Activated CD4-positive, alpha-beta T cell treated with anti-CD3 and anti-CD28 coated beads, Interleukin-2, Interleukin-6, amounts not matched to agents 100 ng/mL and 50 ng/mL, durations not matched to agents 16 hours and 8 hours (primary cell): ENCODE measurements at places on chromosomes 11 and 22.

DNA sequence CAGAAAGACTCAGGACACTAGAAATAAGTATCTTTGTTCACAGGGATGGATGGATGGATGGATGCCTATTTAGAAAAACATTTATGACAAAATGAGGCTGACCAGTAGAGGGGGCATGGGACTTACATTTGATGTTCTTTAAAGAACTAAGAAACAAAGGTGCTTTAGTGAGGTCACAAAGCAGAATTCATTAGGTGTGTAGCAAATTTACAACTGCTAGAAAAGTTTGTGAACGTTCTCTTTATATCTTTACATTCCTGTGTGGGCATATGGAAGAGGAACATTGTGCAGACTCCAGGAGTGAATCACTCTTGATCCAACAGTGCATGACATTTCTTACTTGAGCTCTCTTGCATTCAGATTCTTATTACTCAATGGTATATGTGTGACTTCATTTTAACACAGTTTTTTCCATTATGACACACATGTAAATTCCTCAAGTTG, 15.8 kb upstream of the SIK2 start:
- DNase-seq = peak; percentile 49

GRCh38 chr11:23884341-23884740, 612.5 kb upstream of the LUZP2 start:
- no peak for DNase-seq

DNA sequence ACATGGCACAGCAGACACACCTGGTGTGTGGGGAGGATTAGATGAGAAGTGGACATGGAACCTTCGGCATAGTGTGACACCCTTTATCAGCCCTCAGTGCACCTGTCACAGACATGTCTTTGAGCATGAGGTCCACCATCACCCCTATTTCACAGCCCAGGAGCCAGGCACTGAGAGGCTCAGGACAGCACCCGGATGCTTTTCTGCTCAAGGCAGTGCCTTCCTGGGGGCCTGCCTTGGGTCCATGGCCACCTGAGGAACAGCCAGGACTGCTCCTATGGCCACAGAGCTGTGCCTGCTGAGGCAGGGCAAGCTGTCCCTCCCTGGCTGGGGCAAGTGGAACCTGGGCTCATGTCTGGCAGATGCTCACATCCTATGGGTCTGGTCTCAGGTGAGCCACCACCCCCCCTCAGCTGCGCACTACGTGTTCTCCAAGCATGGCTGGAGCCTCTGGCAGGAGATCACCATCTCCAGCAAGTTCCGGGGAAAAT, 75.8 kb downstream of the MORC2 start:
- no peak for DNase-seq

DNA sequence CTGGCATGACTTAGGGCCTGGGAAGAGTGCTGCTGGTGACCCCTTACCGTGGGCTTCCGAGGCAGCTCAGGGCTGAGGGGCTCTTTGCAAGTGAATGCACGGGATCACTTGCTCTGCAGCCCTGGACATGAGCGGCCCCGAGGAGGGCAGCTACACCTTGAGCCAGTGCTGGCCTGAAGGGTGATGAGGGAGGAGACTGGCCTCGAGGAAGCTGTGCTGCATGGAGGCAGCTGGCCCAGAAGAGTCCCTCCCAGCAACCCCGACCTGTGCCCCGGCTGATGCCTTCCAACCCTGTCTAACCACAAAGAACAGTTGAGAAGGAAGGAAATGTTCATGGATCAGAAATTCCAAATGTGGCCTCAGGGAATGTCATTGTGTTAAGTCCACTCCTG, 45.2 kb downstream of the TBX1 start:
- DNase-seq = no peak

GRCh38 chr22:43118024-43118849, 7.7 kb downstream of the BIK start:
- no peak for DNase-seq

GRCh38 chr11:63813563-63814382, 517 bp downstream of the SPINDOC start:
- peak; percentile 70 for DNase-seq

DNA sequence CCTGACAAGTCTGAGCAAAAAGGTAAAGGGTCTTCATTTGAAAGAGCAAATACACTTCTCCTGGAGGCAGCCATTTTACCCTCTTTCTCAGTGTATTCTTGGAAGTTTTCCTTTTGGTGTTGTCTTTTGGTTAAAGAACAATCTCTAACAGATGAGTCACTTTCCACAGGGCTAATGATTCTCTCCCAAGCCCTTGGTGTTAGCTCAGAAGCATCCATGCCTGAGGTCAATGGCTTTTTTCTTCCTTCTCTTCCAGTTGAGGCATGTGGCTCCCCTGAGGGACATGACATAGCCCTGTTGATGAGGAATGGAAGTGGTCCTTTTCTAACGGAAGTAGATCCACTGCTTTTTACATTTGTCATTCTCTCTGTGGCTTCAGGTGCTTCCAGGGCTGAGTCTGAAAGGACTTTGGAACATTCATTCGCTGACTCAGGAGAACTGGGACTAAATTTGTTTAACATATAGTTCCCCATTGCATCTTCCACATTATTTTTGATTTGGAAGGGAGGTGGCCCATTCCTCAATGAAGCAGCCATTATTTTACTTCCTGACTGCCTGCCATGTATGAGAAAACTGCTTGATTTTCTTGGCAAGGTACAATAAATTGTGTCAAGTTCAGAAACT, 13.8 kb upstream of the POGLUT3 start:
- DNase-seq = no peak

DNA sequence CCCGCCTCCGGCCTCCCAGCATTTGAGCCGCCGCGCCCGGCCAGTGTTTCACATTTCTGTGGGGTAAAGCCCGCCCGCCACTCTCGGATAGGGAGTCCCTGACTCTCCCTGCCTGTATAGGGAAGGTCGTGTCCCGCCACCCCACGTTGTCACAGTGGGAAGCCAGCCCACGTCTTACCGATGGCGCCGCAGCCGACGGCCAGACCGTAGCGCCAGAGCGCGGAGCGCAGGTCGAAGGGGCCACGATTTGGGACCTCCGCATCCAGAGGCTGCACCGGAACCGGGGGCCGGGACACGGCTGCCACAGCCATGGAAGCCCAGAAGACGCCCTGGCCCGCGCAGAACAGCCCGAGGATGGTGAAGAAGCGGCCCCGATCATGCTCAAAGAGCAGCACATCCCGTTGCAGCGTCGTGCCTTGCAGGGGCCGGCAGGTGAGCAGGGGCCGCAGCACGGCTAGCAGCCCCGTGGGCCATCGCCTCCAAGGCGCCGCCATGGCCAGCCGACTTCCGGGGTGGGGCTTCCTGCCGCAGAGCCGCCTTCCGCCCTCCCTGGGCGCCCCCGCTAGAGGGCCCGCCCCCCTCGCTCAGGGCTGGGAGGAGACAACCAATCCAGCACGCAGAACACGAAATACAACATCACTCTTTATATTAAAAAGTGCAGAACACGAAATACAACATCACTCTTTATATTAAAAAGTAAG, at the start of gene TMEM223:
TSS of gene TMEM223 (minus strand) at position 506 of the 701 bp plus-strand sequence. CDS start at position 494, 12 bp downstream.
- peak; percentile 93 for DNase-seq

DNA sequence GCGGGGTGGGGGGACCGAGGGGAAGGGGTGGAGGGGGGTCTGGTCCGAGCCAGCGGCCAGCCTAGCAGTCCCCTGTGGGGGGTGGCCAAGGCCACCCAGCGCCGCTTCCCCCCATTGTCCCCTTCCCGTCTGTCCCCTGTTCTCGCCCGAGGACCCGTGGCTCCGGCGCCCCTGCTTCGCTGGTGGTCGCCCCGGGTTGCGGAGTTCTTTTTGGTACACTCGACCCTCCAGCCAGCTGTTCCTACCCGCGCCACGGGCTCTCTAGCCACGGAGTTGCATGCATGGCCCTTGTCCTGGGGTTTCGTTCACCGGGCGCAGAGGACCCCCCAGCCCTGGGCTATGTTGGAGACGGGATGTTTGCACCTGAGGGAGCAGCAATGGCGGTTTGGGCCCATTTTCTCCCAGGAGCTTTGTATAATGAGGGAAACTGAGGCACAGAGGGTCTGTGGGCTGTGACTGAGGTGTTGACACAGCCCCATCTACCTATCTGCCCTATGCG, 489 bp downstream of the RNF214 start:
- no peak for DNase-seq

- DNase-seq = peak; percentile 12
These were observed 86.2 kb upstream of the SORL1-AS1 start for GRCh38 chr11:121539000-121539399.
